ENCODE measurements at places on chromosomes 2 and 18. TPM values are rescaled to one million over a fixed set of nuclear protein-coding genes. Genes with fewer than 3 reads are reported as not detected.

TUBB8B gene
- not detected for total RNA-seq

CD8A gene
- total RNA-seq, result not detected

KCNK3 gene
- 5.3 TPM for total RNA-seq

PDE11A gene
- total RNA-seq, result 4.3 TPM

MAPK4 gene
- 6.8 TPM for total RNA-seq

ANKRD62 gene
- total RNA-seq, result not detected

PEX13 gene
- total RNA-seq, result 61.6 TPM

QPCT gene
- total RNA-seq, result 73.9 TPM

ITGB6 gene
- not detected for total RNA-seq
